ENCODE measurements at places on chromosomes 4 and X.

DNA sequence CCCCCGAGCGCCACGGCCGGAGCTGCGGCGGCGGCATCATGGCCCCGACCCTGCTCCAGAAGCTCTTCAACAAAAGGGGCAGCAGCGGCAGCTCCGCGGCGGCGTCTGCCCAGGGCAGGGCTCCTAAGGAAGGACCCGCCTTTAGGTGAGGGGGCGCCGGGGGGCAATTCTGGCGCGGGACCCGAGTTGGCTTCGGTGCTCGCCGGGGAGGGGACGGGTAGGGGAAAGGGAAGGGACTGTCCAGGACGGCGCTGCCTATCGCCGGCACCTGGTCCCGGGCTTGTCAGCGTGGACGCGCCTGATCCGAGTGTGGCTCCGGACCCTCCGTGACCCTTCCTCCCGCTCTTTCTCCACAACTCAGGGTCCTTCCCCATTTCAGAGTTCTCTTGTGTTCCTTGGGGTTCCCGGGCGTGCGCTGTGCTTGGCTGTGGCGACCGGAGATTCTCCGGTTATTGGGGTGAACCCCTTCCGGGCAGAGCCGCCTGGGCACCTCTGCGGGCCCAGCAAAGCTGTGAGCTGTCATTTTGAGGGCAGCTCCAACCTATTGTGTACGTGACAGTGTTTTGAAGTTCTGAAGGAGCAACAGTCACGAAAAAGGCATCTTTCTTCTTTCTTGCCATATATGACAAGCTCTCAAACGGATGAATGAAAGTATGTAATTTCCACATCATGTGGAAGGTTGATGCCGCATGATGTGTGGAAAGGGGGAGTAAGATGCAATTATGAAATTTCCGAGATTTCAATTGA is 522 bp downstream of the FNIP2 start:
- peak; percentile 24 for DNase-seq

DNA sequence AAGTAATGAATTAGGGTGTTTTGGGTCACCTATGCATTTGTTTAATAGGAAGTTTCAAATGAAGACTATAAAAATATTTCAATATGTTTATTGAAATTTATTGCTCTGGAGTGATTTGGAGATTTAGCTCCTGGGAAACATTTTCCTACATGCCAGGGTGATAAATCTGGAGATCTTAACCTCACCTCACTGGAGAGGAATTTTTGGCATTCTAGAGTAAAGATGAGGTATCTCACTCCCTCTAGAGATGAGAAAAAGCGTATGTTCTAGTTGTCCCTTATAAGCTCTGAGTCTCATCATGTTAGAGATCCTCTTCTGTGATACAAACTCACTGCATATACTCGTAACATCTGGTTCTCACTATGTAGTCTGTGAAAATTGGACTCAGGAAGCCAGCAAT is 219.0 kb downstream of the KLHL4 start:
- no peak for DNase-seq

DNA sequence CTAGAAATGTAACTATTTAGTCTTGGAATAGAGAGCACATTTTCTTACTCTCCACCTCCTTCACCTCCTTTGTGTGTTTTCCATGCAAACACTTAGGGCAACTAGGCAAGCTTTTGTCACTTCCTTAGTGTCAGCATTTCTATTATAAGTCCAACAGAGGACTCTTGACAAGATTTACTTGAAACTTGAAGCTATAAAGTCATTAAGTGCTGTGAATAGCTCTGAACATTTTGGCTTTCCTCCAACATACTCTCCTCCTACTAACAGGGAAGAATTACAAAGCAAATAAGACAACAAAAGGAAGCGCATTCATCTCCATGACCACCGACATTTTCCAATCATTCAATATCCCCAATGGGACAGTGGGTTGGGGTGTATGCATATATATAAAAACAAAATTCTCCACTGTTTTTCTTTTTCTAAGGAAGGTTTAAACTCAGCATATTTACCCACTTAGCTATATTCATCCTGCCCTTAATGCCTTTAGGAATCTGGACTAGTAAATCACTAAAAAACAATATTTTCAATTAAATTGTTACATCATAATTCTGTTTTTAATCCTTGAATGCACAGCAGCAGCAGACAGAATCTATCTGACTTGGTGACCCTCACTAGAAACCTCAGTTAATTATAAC is 264.6 kb downstream of the SNCA start:
- DNase-seq = no peak

GRCh38 chr4:38105475-38106220 is 145.4 kb downstream of the PTTG2 start:
- DNase-seq = no peak

DNA sequence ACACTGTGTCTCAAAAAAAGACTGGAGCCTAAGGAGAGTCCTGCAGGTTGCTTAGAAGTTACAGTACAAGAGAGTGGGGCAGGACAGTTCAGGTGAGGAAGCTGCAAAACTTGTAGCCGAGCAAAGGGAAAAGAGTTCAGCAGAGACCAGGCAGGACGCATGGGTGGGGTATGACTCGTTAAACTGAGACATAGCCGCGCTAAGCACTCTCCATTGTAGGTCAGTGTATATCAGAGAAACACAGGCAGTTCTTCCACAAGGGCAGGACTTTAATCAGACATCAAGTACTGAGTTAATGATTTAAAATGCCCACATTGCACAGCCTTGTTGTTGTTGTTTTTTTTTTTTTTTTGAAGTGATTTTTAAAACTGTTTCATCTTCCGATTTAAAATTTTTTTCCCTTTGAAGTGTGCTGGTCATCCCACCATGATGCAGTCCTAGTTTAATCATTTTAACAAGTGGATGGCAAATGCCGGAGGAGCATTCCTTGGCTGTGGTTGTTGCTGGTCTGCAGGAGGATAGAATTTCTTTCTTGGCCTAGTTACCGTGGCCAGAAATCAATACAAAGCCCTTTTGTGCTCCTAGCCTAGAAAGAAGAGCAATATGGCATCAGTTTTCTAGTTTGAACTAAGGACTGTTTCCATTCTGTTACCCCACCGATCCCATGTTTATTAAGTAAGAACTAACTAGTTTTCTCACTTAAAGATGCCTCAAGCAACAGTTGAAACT is 10.3 kb downstream of the LAP3 start:
- DNase-seq = no peak

GRCh38 chrX:48684134-48684533 is 535 bp downstream of the WAS start:
- no peak for DNase-seq

- no peak for DNase-seq
Measured at GRCh38 chr4:65924843-65925242, 254.6 kb upstream of the EPHA5 start.

DNA sequence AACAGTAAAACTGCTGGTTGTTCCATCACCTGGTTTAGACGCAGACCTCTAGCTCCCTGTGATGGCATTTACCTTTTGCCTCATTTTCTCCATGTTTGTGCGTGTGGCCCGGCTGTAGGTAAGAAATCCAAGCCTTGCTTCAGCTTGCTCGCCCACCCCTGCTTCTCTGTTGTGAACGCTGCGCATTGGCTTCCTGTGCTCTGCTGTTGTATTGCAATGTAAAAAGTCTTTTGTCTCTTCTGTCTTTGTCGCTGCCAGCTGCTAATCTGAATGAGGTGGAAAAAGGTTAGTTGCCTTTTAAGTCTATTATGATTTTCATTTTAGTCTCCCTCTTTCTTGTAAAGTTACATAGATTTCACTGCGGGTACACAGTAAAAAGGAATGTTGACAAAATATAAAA is 127.3 kb upstream of the PACRGL start:
- no peak for DNase-seq

- DNase-seq = no peak
Measured at GRCh38 chr4:169271692-169272007, 894 bp upstream of the SH3RF1 start.

DNA sequence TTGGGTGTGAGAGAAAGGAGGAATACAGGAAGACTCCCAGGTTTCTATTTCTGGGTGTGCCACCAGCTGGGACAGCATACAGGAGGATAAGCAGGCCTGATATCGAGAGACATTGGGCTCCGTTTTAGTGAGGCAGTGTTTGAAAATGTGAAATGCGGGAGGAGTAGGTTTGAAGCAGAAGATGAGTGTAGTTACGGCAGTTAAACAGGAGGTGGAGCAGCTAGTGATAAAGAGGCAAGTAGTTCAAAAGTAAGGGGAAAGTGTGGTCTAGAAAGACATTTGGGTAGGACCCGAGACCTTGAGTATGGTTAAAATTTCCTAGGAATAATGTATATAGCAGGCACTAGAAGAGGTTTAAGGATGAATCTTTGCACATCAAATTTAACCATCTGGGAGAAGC is 42.4 kb downstream of the DCUN1D4 start:
- DNase-seq = peak; percentile 9

DNA sequence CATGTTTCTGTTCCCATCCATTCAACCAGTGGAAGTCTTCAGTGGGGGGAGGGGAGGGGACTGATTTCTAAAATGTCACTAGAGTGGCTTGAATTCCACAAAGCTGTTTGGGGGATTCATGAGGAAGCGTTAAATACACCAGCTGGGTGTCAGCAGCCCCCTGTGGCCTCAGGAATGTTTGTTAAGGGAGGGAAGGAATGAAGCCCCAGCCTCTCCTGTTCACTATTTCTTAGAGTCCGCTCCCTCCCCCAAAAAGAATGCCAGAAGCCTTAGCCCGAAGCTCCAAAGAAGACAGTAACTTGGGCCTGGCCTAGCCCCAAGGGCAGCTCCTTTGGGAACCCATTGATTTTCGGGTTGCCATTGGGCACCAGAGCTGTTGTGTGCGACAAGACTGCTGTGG is 3.3 kb downstream of the SHROOM2 start:
- no peak for DNase-seq

- DNase-seq = no peak
Measured at GRCh38 chrX:54483946-54484345, 12.1 kb downstream of the FGD1 start.

DNA sequence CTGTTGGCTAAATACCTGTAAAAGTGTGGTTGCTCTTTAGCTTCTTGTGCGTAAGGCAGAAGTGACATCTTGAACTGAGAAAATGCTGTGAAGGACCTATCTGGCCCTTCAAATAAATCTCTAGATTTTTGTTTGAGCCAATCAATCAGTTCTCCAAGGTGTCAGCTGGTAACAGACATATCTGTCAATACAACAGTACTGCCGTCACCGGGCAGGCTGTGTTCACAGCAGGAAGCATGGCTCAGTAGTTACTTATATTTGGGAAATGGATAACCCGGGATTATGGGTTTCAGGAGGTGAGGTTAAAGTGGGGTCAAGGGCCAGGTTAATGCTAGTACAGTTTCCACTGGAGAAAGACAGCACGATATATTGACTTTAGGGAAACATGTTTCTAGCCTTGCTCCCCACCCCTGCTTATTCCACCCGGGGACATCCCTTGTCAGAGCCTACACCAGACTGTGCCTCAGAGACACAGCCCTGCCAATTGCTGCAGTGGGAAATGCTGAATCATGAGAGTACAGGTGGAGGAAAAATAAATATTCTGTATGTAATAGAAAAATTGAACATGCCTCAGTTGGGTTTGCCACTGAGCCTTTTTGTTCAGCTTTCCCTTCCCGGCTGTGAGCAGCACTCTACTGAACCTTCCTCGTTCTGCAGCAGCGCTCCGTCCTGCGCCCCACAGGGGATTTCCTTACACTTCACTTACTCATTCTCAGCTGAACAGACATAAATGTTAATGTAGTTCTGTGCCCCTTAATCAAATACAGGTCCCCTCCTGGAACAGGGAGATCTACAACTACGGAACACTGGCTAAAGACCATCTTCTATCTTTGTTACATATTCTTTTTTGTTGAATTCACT is 121.1 kb downstream of the MGST2 start:
- DNase-seq = no peak

DNA sequence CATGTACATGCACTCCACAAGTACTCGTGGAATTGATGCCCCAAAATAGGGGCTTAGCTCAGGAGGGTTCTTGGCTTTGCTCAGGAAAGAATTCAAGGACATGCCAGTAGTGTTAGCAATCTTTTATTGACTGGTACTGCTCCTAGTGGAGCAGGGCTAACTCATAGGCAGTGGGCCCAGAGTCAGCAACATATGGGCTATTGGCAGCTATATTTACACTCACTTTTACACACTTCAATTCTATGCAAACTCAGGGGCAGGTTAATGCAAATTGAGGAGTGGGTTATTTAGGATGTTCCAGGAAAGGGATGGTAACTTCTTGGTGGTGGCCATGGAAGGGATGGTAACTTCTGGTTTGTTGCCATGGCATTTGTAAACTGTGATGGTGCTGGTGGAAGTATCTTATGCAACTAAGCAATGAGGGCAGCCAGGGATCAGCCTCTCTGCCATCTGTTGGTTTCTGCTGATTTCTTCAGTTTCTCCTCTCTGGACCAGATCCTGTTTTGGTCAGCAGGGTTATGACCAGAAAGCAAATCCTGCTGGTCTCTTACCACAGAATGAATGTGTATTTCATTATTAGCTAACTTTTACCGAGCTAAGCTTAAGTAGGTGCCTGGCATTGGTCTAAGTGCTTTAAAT is 69.2 kb upstream of the FAT1 start:
- peak; percentile 4 for DNase-seq

DNA sequence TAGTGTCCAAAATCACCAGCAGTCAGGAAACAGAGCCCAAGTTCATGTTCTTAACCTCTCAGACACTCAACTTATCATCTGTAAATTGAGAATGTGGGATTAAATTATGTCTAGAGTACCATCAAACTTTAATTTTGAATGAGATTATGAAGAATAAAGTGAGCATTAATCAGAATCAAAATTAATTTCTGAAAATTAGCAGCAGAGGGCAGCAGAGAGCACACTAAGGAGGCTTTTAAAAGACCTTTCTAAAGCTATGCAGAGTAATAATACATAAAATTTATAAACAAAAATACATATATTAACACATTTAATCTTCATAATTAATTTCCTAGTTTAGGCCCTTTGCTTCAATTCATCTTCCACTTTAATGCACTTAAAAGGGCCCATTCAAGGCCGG is 7.1 kb downstream of the TASL start:
- peak; percentile 4 for DNase-seq

DNA sequence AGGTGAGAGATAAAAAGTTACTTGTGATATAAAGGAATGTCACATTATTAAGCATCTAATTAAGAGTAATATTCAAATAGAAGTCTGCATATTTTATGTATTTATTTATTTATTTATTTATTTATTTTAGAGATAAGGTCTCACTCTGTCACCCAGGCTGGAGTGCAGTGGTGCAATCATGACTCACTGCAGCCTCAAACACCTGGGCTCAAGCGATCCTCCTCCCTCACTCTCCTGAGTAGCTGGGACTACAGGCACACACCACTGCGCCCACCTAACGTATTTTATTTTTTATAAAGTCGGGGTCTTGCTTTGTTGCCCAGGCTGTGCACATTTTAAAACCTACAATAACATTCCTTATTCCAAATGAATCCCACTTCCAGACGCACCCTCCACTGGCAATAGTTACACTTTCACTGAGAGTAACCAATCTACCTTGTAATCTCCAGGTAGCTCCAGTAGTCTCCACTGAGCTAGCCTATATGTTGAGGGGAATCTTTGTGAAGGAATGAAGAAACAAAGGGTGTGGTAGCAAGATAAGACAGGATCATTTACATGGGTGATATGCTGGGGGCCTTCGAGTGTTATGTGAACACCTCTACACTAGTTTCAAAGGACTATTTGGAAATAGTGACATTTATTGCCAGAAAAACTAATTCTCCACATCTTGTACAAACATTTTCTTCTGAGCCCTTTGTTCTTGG is 11.9 kb downstream of the SH3D19 start:
- no peak for DNase-seq
